ENCODE measurements at places on chromosomes 5 and 9. TPM values are rescaled to one million over a fixed set of nuclear protein-coding genes. Genes with fewer than 3 reads are reported as not detected.

The ECM2 gene
- 2.1 TPM for total RNA-seq

The MRPS27 gene
- 74.5 TPM for total RNA-seq

The ZNF883 gene
- total RNA-seq: 3.2 TPM

The F2R gene
- 81.4 TPM for total RNA-seq

The MEIKIN gene
- total RNA-seq: not detected

Data from mammary epithelial cell (primary cell).